ENCODE measurements at places on chromosomes 5 and 9.

GRCh38 chr9:123806829-123807228 lies 123.1 kb downstream of the DENND1A start:
- DNase-seq = no peak

- DNase-seq = no peak
Measured at GRCh38 chr9:22143799-22144625, 134.9 kb upstream of the CDKN2B start.

DNA sequence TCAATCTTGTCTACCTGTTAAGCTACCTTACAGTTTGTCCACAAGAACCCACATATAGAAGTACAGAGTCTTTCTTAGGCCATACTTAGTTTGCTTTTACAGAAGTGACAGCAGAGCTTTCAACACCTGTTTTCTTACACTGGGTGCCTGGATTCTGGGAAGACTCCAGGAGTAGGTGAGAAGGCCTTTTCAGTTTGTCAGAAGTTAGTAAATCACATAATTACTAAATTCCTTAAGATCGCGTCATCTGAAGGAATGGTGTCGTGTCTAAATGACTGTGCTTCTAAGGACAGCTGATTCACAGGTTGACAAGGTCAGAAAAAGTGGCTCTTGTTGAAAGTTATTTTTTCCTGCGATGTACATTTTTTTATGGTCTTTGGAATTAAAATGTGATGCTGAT lies 97.0 kb upstream of the FAM120A start:
- no peak for DNase-seq

DNA sequence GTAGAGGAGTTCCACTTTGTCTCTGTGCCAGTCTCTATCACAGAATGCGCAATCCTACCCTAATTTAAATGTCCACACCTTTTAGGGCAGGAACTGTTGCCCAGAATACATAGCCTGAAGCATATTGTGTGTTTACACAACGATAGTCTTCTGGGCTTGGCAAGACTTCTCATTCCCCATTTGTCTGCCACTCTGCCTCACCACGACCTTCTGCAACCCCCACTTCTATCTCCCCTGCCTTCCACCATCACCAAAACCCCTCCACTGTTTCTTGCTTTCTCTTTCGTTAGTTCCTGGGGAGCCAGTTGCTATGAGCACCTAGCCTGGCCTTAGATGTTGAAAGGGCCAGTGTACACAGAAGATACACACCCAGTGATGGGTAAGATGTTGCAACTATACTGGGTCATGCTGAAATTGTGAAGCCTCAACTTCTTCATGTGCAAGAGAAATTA lies 883 bp upstream of the RNF145 start:
- DNase-seq = peak; percentile 53

GRCh38 chr5:127585661-127586060 lies 63.2 kb upstream of the CTXN3 start:
- DNase-seq = no peak

DNA sequence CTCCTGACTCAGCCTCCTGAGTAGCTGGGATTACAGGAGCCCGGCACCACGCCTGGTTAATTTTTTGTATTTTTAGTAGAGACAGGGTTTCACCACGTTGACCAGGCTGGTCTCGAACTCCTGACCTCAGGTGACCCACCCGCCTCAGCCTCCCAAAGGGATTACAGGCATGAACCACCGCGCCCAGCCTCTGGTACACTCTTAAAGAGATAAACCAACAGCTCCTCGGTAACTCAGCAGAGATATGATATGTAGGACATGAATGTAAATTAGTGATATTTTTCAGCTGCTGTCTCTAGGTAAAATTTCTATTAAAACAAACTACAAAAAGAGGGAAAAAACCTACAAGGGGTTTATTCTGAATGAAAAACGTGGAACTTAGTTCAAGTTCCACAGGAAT lies 42.8 kb upstream of the HK3 start:
- no peak for DNase-seq

- no peak for DNase-seq
Measured at GRCh38 chr9:126501383-126502331, 112.1 kb upstream of the LMX1B start.

- DNase-seq = no peak
Measured at GRCh38 chr5:430214-430925, 12.6 kb upstream of the EXOC3 start.

DNA sequence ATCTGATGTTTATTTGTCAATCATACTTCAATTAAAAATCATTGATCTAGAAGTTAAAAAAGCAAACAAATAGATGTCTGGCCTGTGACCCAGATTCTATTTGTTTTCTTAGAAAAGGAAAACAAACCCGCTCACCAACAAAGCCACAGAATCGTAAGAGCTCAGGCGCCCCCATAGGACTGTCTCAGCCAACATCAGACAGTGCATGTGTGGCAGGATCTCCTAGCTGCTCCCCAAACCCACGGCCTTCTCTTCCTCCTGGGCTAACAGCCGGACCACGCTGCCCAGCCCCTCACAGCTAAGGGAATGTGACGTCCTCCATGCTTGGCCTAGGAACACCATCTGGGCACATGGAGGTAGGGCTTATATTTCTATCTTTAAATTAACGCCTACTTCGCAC lies 19.4 kb downstream of the OR2Y1 start:
- no peak for DNase-seq

- DNase-seq = no peak
Measured at GRCh38 chr5:4362411-4362810, 766.8 kb downstream of the IRX1 start.

- DNase-seq = no peak
Measured at GRCh38 chr5:150612405-150612804, 28.1 kb upstream of the SYNPO start.

- DNase-seq = peak; percentile 8
Measured at GRCh38 chr9:75265525-75265972, 177.2 kb downstream of the OSTF1 start.

GRCh38 chr5:157308836-157309465 lies 43.0 kb downstream of the CYFIP2 start:
- peak; percentile 15 for DNase-seq

- DNase-seq = no peak
Measured at GRCh38 chr5:178143901-178144300, 9.8 kb downstream of the NHP2 start.

- DNase-seq = no peak
Measured at GRCh38 chr5:128378632-128379031, 159.4 kb downstream of the FBN2 start.

DNA sequence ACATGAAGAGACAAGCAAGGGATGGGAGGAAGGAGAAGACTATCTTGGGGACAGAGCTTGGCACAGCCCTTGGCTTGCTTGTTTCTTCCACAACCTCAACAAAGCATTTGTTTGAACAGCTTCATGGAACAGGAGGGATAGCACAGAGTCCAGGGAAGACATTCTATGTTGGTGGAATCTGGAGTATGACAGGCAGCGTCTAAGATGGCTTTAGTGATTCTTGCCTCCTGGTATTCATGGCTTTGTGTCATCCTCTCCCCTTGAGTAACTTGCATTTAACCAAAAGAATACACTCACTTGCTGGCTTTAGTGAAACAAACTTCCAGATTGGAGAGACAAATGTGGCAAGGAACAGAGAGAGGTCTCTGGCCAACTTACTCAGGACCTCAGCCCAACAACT lies 30.8 kb upstream of the RECK start:
- no peak for DNase-seq

- DNase-seq = no peak
Measured at GRCh38 chr9:92247296-92247695, 46.2 kb downstream of the IARS1 start.

DNA sequence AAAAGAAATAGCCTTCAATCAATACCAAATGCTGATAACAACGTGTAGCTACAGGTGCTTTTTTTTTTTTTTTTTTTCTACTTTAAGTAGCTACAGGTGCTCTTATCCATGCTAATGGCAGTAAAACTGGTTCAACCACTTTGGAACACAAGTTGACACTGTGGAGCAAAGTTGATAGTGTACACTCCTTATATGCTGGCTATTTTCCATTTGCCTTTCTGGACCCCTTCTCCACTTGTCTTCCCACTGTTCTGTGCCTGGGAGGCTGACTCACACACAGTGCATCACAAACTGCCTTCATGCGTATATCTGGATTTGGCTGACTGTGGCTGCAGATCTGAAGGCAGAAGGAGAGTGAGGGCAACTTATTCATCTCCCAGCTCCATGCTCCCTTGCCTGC lies 247.9 kb downstream of the MSX2 start:
- peak; percentile 63 for DNase-seq

DNA sequence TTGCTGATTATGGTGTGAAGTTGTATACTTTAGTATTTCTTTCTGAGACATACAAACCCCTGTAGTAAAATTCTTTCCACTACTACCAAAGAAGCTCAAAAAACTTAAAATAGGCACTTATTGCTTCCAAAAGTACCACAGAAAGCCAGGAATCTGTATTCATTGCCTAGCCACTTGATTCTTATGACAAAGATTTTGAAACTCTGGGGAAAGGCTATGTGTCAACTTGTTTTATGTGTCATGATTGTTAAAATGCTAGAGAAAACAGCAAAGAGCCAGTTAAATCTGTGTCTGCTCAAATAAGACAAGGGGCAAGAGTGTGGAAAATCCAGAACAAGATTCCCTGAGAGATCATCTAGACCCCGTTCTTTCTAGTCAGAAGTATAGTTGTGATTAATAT lies 6.0 kb downstream of the KIF2A start:
- no peak for DNase-seq

DNA sequence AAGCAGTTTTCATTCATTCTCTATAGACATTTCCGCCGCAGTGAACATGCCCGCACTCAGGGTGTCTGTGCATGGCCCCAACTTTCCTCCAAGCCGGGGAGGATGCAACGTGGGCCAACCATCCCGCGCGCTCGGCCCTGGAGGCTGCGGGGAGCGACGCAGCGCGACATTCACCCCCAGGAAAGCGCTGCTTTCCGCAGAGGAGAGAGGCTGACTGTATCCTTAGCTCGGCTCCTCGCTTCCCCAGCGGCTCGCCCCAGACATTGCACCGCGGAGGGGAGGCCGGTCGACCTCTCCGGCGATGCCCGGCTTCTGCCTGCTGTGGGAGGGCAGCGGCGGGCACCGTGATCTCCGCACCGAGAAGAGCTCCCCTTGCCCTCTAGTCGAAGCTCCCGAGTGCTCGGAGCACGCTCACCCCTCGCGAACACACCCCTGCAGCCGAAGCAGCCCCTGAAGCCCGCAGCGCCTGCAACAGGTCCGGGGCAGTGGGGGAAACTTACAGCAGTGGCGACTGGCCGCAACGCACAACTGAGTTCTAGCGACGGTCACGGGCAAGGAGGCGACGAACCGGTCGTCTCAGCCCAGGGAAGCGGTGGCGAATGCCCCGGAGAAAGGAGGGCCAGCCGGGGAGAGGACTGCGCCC lies 600 bp downstream of the ENC1 start:
- peak; percentile 84 for DNase-seq

DNA sequence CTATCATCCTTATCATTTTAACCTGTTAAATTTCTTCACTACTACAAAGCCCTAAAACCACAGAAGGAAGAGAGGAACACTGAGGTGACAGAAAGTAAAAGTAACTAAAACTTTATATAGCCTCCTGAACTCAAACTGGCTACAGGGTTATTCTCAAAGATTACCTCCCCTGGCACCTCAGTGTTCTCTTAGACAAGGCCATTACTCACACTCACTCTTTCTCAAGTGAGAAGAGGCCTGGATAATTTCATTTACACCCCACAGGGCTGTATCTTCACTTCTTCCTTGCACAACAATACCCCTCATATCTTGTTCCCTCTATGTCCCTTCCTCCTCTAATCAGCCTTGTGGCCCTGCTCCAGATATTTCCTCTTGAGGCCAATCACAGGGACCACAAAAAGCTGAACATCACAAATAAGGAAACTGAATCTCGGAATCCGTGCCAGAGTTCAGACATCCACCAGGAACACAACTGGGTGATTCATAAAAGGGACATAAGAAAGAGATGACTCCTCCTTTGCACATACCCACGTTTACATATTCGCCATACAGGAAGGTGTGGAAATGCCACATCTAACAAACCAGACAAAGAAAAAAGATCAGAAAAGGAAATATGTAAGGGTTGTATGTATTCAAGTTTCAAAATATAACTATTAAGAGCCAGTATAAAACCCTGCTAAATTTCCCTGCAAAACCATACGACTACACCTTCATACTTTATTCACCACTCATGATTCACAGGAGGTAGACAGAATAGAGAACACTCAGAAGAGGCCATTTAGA lies 1.7 kb upstream of the KLHL3 start:
- no peak for DNase-seq

DNA sequence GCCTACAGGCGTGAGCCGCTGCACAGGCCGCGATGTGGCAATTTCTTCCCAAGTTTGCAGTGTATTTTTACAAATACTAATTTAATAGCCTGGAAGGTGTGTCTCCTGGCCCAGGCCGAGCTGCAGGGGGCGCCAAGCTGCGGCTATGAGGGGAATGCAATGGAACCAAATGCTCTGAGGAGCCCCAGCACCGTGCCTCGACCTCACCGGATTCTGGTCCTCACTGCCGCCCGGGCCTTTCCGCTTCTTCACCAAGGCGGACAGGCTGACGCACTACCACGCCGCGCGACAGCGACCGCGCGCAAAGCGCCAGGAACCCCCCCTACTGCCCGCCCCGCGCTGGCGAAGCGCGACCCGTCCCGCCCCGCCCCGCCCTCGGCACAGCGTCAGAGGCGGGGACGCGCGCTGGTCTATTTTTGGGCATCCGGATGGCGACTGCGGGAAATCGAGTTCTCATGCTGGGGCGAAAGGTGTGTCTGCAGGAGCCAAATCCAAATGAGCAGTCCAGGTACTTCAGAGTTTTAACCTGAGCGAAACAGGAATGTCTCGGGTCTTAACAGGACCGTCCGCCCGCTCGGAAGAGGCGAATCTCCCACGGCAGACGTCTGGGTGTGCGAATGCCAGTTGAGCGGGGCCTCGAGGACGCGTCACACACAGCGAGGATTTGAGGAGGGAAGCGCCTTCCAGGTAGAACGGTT lies 31.7 kb upstream of the PRXL2C start:
- DNase-seq = no peak

DNA sequence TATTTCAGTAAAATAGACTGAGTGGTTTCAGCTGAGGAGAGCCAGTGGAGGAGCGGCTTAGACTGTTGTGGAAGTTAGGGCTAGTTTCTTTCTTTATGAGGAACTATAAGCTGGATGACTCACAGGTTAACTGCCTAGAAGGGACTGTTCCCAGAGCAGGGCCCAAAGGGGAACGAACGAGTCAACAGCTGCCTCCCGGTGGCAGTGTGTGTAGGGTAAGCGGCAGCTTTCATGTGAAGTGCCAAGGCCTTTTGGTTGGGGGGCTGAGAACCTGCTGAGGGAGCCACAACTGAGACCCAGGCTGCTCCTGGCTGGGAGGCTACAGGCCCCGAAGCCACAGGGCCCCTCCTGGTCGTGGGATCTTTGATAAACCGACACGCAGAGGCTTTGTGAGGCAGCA lies 7.0 kb downstream of the SQSTM1 start:
- DNase-seq = no peak

DNA sequence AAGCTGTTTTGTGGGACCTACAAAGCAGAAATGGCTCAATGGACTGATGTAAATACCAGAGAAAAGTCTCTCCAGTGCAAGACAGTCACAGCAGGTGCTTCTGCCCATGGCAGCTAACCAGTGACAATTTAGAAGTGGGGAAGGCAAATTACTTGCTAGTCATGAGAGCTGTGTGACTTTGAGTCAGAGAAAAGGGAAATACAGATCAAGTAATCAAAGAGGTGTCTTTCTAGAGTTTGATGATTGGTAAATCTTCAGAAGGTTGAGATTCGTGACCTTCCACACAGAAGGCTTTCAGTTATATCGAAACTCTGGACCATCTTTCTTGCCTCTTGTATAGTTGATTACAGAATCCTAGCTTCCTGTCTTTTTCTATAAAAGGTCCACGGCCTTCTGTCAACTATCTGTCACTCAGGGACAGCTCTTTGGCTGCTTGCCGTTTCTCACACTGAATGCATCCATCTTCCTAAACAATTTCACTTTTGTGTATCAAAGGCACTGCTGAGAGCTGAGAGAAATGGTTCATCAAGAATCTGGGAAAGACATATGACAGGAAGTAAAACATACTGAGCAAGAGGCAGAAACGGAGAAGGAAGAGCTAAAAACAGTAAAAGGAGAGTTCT lies 993.9 kb upstream of the ACO1 start:
- DNase-seq = peak; percentile 11

All from NCI-H1417 (cell line).